ENCODE measurements at places on chromosomes 12 and 14.
A peak's percentile ranks its signal among the peaks of the same experiment; 100 is the strongest.

DNA sequence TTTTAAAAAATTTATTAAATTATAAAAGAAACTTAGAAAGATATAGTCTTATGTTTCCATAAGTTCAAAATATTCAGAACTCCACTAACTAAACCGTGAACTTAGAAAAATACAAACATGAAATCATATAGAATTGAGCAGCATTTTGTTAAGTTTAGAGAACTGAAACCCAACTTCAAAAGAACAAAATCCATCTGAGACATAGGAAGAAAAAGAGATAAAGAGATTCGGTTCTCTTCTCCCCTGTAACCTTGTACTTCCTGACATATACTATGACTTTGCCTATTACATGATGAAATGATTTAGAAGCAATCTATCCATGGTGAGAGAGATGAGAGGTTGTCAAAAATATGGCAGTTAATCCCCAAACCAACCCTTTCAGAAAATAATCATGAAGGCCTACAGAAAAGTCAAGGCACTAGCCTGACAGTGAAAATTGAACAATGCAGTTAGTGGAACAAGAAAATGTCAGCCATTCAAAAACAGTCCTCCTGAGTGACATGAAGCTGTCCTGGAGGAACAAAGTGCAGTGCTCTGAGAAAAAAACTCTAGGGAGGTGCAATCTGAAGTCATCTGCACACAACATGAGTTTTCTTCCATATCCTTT is 44.0 kb downstream of the C12orf50 start:
- no peak for DNase-seq

- DNase-seq = no peak
These were observed 82.4 kb upstream of the DIO3 start for GRCh38 chr14:101478796-101479410.

DNA sequence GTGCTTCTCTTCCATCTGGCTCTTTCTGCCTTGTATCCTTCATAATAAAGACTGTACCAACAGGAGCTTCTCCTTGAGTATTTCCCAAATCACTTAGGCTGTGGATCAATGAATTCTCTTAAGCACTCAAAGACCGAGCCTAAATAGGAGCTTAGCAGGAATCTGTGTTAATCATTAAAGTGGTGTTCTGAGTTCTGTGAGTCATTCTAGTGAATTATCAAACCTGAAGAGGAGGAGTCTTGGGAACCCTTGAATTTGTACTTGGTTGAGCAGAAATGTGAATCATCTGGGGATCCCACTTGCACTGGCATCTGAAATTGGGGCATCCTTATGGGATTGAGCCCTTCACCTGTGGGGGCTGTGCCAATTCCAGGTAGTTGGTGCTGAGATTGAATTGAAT is 946.2 kb downstream of the BCL11B start:
- DNase-seq = peak; percentile 59

GRCh38 chr14:79090641-79091180 is 920.5 kb downstream of the NRXN3 start:
- no peak for DNase-seq

- no peak for DNase-seq
These were observed 10.2 kb upstream of the GPX2 start for GRCh38 chr14:64952598-64953309.

DNA sequence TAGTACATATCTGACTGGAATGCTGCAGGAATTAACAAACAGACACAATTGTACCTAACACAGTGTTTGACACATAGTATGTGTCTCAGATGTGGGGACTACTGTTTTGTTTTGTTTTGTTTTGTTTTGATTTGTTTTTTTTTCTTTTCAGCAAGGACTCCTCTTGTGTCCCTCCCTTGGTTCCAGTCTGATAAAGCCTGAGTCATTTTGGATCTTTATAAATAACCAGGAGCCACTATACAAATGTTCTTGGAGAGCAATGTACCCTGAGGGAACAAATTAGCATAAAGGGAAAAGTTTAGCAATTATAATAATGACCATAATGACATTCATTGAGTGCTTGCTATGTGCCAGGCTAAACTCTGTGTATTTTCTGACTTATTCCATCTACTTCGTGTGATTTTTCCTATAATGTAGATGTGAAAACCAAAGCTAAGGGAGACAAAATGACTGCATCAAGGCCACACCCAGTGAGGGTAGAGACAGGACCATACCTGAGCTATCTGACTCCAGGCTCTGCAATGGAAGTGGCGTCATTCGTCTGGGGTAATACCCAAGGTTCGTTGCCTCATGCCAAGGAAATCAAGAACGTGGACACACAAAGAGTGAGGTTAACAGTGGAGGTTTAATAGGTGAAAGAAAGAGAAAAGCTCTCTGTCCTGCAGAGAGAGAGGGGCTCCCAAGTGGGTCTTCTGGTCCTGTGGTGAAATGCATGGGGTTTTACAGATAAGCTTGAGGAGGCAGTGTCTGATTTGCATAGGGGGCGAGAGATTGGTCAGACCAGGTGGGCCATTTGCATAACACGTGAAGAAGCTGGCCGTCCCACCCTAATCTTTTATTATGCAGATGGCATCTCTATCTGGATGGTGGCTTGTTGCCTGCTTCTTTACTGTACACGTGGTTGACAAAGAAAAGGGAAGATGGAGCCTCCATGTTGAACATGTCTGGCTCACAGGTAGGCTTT is 285.5 kb upstream of the SFSWAP start:
- DNase-seq = no peak

GRCh38 chr14:101374373-101375338 is 186.6 kb upstream of the DIO3 start:
- no peak for DNase-seq

GRCh38 chr12:252636-253035 is 10.0 kb downstream of the SLC6A13 start:
- no peak for DNase-seq
